ENCODE measurements at places on chromosomes 11 and 22.

DNA sequence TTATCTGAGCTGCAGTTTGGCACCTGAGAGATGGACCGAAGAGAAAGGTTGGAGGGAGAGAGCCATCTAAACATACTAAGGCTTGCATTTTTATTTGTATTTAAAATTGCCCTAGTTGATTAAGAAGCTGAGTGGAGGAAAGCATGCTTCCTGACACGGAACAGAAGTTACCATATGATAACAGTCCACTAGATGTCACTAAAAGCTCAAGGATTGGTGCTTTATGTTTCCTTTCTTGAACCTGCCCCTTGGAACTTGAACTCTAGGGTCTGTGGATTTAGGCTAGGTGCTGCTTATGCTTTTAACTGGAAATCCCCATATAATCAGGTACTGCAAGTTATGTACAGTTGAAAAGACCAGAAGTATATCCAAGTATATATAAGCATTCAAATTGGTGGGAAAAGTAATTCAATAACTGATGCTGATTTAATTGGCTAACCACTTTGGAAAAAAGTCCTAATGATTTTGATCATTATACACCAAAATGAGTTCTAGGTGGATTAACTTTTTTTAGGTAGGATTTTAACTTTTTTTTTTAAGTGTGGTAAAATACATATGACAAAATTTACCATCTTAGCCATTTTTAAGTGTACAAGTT lies 9.5 kb downstream of the RBMXL2 start:
- DNase-seq, result no peak

GRCh38 chr11:113632981-113633380 lies 73.1 kb downstream of the TMPRSS5 start:
- no peak for DNase-seq

DNA sequence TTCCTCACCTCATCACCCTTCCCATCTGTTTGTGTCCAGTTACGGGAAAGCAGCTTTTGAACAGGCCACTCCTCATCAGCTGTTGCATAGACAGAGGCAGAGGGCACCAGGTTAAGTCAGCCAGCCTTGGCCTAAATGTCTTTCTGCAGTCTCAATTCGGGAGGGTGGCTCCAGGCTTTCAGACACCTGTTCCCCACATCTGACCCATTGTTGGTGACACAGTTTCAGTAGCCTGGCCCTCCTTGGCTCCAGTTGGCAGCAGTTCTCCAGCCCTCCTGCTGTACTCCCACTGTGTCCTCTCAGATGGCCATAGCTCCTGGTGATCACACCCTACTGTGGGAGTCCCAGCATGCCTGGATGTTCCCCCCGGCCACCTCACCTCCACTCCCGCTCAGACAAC lies 70.8 kb upstream of the MYOD1 start:
- DNase-seq, result no peak

- no peak for DNase-seq
These were observed 43.3 kb downstream of the PDGFD start for GRCh38 chr11:104120493-104121137.

DNA sequence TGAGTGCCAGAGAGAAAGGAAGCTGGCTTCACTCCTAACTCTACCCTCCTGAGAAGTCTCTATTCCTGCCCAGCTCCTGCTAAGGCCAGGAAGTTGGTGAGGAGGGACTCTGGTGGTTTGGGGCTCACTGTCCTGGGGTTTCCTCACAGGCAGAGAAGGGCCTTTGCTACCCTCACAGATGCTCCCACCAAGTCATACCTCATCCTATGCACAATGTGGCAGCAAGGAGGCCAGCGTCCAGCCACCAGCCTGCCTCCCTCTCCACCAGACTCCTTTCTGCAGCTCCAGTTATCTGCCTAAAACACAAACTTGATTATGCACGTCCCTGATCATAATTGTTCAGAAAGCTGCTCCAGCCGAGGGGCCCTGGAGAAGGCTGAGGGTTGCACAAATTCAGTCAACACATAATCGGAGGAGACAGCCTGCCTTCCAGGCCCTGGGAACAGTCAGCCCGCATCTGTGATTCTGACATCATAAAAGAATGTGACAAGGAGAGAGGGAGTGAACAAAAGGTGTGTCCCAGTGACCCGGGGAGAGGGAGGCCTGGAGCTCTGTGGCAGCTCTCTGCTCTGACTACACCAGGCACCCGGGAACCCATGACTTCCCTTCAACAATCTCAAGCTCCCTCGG lies 28.8 kb downstream of the DKK3 start:
- no peak for DNase-seq
